GM23338 (cell line): ENCODE measurements at places on chromosomes 13 and 19. TPM values are rescaled to one million over a fixed set of nuclear protein-coding genes. Genes with fewer than 3 reads are reported as not detected.
A peak's percentile ranks its signal among the peaks of the same experiment; 100 is the strongest.

DNA sequence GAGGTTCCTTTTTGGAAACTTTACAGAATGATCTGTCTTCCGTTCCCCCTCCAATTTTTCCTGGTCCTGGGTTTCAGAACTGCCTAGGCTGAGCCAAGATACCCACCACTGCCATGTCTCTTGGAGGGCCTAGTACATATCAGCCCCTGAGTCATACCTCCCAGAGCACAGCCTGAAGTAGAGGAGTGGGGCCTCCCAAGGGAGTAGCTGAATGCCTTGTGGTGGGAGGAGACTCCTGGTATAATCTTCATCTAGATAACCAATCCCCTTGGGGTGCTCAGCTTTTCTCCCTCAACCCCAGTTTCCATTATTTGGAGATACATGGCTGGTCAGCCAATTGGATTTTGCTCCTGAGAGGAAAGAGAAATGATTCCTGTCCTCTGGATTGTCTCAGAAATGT, 30.3 kb downstream of the ZNF763 start:
- DNase-seq = no peak

DNA sequence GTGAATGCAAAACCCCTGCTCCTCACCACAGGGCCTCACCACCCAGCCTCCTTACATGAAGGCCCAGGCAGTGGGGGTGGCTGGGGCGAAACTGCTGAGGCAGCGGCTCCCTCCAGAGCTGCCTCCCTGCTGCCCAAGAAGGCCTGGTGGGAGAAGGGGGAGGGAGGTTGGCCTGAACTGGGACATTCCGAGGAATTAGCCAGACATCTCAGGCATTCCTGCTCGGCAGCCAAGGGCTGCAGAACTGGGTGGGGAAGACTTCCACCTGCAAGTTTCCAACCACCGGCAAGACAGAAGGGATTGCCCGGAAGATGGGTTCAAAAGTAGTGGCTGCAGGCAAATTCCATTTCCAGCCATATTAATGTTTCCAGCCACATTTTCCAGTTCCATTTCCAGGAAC, 2.3 kb upstream of the PSPN start:
- DNase-seq = peak; percentile 44

GRCh38 chr19:54469496-54469934, 3.6 kb downstream of the CDC42EP5 start:
- DNase-seq = no peak

DNA sequence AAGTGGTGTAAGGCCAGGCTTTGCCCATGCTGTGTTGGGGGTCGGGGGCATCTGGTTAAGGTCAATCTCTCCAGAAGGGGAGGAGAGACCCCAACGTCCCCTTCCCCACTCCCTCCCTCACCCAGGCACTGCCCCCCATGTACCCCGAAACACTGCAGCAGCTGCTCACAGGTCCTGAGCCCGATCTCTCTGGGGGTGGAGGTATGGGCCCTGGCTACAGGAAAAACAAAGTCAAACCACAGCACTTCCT, 10.2 kb downstream of the CAPN12 start:
- no peak for DNase-seq

Gene CACNG6
- total RNA-seq = 0.23 and 0.38 TPM in 2 replicates

Gene KLK10
- 4.9 and 6.6 TPM in 2 replicates for total RNA-seq

DNA sequence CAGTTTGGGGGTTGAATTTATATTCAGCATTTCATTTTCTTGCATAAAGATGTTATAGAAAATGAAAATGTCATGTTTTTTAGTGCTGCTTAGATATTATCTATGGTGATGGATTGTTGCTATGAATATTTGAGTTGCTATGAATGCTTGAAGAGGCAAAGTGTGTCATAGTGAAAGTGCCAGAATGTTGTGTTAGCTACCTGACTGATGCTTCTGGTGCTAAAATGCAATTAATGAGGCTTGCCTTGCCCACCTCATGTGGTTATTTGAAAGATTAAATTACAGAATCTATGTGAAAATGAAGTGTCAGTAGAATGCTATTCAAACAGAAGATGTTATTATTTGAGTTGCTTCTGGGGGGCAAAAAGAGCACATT, 62.7 kb upstream of the MYCBP2 start:
- DNase-seq = no peak

GRCh38 chr19:15353908-15354307, 21.6 kb upstream of the BRD4 start:
- no peak for DNase-seq

- no peak for DNase-seq
Observed at GRCh38 chr13:76160961-76161925, 525.1 kb downstream of the LMO7 start.

GRCh38 chr13:40136896-40137295, 481.4 kb downstream of the COG6 start:
- no peak for DNase-seq

- no peak for DNase-seq
Observed at GRCh38 chr13:61486496-61486895, 70.8 kb upstream of the PCDH20 start.

Gene LGALS7B
- total RNA-seq = 2.4 TPM in 1 of 2 replicates, not detected in the other

- DNase-seq = no peak
Observed at GRCh38 chr13:110259651-110260050, 47.3 kb downstream of the COL4A1 start.

DNA sequence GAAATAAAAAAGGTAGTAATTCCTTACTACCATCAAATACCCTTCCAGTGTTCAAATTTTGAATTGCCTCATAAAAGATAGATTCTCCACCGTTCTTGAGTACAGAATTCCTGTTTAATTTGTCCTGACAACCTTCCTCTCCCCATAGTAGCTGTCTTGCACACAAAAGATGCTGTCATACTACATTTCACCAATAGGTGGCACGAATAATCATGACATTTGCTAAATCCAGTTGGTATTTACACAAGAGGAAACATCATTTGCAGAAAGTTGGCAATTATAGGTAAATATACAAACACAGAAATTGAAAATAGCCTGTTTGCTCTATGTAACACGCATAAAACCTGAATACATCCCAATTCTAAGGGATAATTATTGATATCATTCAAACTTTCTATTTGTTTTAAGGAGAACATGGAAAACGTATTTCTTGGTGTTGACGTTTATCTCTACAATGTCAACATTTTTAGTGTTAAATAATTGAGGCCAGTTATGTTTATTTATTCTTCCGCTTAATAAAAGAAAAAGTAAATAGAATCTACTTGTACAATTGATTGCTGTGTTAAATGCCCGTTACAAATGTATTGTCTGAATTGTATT, 58.3 kb upstream of the CLDN10 start:
- peak; percentile 77 for DNase-seq

GRCh38 chr19:6588508-6589345, 2.2 kb downstream of the CD70 start:
- peak; percentile 28 for DNase-seq

DNA sequence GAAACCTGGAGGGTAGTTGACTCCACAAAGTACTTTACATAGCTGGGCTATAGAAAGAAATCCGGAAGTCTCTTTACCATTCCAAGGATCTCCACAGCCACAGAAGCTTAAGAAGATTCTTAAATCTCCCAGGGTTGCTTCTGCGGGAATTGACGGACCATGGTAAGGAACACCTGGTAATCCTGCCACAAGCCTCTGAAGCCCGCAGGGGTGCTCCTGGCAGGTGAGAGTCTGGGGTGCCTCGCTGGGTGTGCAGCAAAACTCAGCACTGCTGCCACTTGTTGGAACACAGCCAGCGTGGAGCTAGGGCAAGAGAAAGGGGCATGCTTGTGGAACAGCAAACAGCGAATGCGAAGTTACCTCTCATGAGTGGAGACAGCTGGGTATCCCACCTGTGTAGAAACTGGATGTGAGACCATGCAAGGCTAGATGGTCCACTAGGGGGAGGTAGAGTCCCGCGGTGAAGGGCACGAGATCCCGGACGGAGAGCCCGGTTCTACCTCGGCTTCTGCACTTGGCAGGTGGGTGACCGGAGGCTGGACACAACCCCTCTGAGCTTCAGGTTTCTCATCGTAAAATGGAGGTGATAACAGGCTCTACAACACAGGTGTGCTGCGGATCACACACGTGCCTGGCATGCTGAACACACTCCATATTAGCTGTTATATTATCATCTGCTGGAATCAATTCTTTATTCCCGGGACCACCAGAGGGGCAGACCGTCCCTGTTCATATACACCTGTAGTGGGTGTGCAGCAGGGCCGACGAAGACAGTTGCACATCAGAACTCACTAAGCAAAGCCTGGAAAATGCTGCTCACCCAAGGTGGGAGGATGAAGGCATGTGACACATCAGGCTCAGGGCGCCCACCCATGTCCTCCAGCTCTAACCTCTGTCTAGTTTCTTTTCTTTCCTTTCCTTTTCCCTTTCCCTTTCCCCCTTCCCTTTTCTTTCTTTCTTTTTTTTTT, 24.1 kb upstream of the UBAC2 start:
- peak; percentile 94 for DNase-seq

- peak; percentile 83 for DNase-seq
Observed at GRCh38 chr19:10861103-10861651, 10.2 kb upstream of the CARM1 start.

DNA sequence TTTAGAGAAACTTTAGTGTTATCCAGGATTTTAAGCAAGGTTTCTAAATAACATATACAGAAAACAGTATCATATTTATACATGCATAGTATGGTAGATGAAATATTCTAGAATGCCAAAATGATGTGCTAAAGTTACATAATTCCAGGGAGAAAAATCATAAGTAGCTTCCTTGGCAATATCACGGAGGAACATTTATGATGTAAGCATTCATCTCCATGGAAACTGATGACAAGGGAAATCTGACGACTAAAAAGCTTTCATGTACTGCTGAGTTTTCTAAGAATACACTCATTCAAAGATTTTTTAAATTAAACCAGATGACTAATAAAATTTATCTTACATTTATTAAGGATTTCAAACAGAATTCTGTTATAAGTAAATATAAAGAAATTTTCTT, 4.7 kb downstream of the TEX30 start:
- DNase-seq = no peak
